Stimulated activated CD8-positive, alpha-beta memory T cell treated with anti-CD3 and anti-CD28 coated beads, Interleukin-2, amount 100 ng/mL, for 48 hours (primary cell): ENCODE measurements at places on chromosomes 1 and 21.

DNA sequence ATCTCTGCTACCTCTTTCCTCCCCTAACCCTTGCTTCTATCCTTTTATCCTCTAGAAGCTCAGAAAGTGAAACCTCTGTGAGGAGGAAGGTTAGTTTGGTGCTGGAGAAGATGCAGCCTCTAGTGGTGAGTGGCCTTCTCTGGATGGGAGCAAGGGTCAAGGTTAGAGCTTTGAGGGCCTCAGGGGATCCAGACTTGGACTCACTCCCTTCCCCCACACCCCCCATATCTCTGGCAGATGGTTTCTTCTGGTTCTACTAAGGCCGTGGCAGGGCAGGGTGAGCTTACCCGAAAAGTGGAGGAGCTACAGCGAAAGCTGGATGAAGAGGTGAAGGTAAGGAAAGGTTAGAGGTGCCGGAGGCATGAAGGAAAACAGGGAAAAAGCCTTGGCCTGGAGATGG, 9.2 kb downstream of the CGN start:
- DNase-seq, result no peak

DNA sequence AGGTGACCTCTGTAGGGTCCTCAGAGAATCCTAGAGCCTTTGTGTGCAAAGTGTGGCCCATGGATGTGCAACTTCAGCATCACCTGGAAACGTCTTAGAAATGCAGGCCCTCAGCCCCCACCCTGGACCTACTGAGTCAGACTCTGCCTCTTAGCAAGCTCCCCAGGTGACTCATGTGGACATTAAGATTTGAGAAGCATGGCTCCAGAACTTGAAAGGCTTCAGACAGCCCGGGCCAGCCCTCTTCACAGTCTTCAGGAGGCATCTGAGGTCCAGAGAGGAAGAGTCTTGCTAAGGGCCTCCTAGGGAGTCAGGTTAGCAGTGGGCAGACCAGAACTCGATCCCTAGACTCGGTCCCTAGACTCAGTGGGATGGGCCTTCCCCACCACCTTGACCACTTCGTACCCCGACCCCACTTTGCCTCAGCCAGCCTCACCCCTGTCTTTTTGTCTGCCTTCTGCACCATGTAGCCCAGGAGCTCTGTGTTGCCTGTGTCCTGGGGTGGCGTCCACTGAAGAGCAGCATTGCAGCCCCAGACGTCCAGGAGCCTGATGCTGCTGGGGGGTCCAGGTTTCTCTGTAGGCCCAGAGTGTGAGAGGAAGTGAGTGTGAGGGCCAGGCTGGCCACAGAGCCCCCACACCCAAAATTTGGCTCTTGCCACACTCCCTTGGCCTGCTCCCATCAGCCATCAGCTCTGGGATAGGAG, 4.8 kb downstream of the MYBPH start:
- DNase-seq, result no peak

GRCh38 chr1:36988741-36989193, 45.5 kb downstream of the GRIK3 start:
- DNase-seq, result no peak

GRCh38 chr1:22290157-22290556, 147.3 kb upstream of the WNT4 start:
- no peak for DNase-seq

- DNase-seq, result no peak
Observed at GRCh38 chr1:180116964-180117763, 37.5 kb upstream of the QSOX1 start.

DNA sequence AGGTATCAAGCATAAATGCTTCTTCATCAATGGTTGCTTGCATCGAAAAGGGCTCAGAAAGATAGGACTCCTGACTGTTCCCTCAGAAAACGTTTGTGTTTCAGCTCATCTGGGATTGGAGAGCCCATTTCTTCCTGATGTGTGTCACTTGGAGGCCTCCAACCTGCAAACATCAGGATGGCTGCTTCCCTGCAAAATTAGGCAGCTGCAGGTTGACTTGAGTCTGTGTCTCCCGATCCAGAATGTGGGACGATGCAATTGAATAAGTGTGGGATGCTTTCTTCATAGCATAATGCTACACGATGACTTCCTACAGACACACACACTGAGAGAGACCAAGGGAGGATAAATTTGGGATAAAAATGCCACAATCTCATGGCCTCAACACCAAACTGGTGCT, 42.2 kb downstream of the OLIG1 start:
- DNase-seq, result no peak
